NCI-H748 treated with DMSO at 0.1 percent for 48 hours (cell line): ENCODE measurements at places on chromosomes 2 and 18.

DNA sequence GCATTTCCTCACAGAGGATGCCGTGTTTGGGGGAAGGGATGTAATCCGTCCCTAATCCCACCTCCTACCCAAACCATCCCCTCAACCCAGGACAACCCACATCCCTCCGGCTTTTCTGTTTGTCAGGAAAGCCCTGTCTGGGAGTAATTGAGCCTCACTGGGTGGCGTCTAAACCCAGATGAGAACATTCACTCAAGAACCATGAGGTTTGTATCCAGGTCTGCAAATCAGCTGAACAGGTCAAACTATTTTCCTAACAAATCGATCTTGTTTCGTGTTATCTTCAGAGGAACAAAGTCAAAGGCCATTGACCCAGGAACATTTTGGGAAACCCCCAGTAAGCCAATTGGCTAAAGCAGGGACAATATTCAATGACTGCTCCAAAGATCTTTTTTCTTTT lies 25.7 kb downstream of the CYP27C1 start:
- DNase-seq: no peak

DNA sequence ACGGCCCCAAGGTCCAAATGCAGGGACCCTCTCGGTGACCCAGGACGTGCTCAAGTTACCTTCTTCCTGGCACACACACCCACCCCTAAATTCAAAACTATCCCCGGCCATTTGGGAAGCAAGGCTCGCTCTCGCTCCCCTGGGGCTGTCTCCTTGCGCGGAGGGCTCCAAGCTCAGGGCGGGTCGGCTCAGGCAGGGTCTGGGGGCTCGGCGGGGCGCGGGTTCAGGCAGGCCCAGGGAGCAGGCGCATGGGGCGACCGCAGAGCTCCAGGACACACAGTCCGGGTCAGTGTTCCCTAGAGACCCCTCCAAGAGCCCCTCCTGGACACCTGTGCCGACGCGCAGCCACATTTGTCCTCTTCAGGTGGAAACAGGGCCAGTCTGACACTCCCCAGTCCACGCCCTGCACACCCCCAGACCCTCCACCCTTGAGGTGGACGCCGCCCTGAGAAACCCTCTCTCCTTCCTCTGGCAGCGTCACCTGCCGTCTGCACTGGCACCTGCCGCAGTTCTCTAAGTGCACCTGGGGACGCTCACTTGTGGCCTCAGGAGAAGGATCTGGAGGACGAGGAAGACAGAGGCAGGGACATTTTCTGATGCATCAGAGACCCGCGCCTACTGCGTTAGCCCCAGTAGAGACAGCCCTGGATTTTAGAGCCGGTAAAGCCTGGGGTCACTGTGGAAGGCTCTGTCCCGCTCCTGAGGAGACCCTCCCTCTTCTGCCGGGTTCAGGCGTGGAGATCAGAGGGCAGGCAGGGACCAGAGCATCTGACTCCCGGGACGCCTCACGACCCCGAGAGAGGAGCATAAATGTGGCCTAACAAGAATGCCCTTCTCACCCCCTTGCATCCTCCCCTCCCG lies 138.8 kb downstream of the TWIST2 start:
- no peak for DNase-seq

GRCh38 chr2:555164-555922 lies 121.9 kb downstream of the TMEM18 start:
- no peak for DNase-seq

- DNase-seq: no peak
These were observed 68.9 kb downstream of the CYP26B1 start for GRCh38 chr2:72078773-72079172.

DNA sequence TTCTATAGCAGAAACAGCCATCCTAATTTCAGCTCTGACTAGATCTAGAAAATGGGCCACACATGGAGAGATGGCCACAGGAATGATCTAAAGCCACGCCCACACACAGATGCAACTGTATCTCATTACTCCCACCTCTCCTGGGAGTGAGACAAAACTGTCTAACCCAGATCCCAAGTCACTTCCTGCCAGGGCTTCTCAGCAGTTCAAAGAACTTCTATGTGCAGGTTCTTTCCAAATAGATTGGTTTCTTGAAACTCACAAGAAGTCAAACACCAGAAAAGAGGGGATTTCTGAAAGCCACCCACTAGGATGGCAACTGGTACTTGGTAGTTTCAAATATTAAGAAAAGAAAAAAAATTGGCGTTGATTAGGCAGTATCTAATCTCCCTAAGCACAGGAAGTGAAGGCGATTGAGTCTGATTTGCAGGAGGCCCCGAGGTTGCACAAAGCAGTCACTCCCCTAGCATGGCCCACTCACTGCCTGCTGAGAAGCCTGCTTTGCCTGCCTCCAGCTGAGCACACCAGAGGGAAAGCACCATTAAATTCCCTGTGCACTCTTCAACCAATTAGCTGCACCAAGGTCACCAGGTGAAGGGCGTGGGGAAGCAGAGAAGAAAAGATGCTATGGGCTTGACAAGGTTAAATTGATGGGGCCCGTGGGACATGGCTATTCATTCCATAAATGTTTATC lies 51.1 kb downstream of the PAPOLG start:
- peak; percentile 6 for DNase-seq

GRCh38 chr2:79770926-79771325 lies 258.1 kb downstream of the CTNNA2 start:
- DNase-seq: no peak

DNA sequence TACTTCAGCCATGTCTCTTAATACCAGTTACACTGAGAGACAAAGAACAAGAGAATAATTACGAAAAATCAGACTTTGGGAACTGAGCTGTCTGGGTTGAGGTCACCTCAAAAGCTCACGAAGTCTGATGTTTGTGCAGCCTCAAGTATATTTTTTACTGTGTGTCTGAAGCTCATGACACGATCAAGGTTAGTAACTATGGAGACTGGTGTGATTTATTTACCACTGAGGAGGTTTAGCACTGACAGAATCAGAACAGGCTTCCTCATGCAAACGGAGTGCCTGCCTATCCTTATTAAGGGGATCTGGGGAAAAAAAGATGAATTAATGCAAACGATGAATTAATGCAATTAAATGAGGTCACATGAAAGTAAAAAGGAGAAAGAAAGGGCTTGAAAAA lies 61.1 kb upstream of the RAPH1 start:
- no peak for DNase-seq

DNA sequence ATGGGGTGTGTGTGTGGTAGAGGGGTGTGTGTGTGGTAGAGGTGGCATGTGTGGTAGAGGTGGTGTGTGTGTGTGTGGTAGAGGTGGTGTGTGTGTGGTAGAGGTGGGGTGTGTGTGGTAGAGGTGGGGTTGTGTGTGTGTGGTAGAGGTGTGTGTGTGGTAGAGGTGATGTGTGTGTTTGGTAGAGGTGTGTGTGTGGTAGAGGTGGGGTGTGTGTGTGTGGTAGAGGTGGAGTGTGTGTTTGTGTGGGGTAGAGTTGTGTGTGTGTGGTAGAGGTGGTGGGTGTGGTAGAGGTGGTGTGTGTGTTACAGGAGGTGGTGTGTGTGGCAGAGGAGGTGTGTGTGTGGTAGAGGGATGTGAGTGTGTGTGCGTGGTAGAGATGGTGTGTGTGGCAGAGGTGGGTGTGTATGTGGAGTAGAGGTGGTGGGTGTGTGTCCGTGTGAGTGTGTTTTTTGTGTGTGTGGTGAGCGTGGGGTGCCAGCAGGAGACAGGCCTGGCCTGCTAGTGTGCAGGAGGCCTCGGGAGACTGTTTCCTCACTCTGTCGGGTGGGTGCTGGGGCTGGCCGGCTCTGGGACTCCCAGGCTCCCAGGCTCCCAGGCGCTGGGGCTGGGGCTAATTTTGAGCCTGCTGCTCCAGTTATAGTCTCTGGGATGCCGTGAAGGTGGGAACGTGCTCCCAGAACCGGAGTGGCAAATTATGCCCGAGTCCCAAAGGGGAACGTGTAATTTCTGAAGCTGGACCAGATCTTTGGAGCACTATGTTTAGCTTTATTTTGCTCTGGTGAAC lies 165.2 kb downstream of the DYSF start:
- DNase-seq: no peak

DNA sequence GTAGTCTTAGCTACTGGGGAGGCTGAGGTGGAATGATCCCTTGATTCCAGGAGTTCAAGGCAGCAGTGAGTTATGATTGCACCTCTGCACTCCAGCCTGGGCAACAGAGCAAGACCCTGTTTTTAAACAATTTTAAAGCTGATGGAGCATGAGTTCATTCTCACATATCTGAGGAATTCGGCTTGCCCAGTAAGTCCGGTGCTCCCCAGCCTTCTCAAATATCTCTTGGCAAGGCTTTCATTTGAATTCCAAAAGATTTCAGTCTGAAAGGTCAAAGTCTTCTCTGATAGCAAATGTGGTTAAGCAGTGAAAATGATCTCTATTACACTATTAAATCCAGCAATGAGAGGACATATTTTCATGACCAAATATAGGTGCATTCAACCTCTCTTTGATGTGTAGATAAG lies 27.9 kb downstream of the PIEZO2 start:
- no peak for DNase-seq

GRCh38 chr2:12315224-12315623 lies 401.5 kb upstream of the TRIB2 start:
- DNase-seq: no peak

- DNase-seq: no peak
These were observed 22.0 kb downstream of the RHOB start for GRCh38 chr2:20468549-20469500.

GRCh38 chr2:187453078-187453641 lies 5.1 kb upstream of the CALCRL start:
- peak; percentile 23 for DNase-seq

- no peak for DNase-seq
These were observed 80.2 kb upstream of the LRATD1 start for GRCh38 chr2:14552286-14552685.

DNA sequence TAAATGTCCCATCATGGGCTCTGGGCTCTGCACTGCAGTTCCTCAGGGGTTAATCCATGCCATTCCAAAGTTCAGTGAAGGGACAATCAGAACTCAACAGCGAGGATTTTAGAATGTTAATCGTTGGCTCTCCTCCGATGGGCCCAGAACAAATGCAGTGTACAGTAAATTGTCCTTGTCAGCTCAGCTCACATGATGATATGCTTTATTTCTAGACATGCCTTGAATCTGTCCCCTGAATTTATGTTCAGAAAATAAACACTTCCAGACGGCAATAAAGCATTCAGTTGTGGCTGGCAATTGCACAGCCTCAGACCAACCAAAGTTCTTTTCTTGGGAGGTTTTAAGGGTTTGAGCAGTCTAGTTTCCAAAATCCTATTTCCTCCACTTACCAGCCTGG lies 981.2 kb downstream of the BCL11A start:
- DNase-seq: no peak

DNA sequence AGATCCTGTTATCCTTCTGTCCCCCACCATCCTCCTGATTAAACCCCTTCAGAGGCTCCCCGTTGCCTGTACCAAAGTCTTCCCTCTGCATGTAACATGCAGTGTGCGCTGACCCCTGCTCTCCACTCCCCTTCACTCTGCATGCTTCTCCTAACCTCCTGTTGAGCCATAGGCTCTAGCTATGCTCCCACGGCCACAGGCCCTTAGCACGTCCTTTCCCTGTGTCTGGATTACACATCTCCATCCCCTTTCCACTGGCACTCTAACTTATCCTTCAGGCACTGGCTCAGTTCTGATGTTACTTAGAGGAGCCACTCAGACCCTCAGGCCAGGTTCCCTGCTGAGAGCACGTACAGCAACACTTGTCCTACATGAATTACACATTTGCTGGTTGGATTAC lies 29.4 kb upstream of the EDAR start:
- no peak for DNase-seq

- DNase-seq: no peak
These were observed 282 bp upstream of the PUS10 start for GRCh38 chr2:61018318-61018755.

- no peak for DNase-seq
These were observed 69.2 kb downstream of the RFTN2 start for GRCh38 chr2:197606180-197606579.

DNA sequence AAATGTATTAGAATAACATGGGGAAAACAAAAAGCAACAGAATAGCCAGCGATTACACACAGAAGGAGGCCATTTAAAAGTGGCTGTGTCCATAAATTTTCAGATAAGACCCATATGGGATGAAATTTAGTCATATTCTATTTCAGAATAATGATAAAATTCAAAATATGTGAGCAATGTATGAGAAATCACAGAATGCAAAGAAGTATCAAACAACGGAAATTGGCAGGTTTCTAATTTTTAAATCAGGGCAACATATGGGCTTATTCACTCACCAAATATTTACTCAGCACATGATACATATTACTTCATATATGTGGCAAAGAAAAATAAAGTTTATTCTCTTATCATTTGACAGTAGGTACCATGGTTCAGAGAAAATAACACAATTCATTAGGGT lies 208.5 kb downstream of the GRB14 start:
- no peak for DNase-seq

- DNase-seq: no peak
These were observed 60.7 kb upstream of the BOD1L2 start for GRCh38 chr18:57086163-57086562.

DNA sequence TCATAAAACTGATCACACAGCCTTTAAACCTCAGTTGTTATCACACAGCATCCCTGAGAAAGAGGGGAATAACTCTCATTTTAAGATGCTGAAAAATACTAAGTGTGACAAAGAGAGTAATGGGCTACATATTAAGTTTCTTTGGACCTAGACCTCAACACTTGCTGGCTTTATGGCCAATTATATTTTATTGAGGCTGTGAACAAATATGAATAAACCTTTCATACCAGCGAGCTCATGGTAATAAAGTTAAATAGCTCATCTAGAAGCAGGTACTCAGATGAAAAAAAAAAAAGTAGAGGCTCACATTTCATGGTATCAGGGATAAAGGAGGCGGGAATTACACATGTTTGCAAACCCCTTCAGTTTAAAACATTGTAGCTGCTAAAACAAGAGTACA lies 75.7 kb downstream of the DOCK10 start:
- peak; percentile 32 for DNase-seq

DNA sequence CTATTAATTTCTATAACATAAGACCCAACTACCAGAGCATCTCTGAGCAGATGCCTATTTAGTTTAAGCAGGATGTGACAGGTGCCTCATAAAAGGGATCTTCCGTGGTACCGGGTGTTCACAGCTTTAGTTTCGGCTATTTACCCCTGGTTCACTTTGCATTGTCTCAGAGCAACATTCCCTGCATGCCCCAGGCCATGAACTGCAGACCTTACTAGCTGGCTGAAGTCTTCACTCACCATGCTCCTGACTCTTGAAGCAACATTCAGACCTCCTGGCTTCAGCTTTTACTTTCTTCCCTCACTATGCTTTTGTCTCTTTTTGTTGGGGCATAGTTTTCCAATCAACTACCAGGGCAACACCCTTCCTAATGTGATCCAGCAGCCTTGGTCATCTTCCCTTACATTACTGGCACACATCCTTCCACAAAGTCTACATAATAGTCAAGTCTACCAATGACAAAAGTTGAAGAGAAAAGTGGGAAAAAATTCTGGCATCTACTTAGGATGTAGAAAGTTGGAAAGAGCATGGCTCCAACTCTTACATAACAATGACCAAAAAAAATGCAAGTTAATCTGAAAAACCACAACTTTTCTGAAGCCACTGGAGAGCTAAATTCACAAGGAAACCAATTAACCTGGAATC lies 99.2 kb downstream of the SESTD1 start:
- DNase-seq: no peak

DNA sequence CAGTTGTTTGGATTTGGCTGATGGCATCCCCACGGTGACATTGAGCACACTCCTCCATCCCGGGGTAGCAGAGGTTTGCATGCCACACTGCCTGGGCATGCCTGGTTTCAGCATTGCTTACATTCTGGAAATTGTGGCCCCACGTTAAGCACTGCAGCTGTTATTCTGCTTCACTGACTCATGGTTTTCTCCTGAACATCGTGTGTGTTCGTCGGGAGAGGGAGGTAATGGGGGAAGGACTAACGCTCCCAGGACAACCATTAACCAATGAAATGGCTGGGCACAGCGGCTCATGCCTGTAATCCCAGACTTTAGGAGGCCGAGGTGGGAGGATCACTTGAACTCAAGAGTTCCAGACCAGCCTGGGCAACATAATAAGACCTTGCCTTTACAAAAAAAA lies 28.2 kb upstream of the YWHAQ start:
- no peak for DNase-seq
